ENCODE measurements at places on chromosomes 2 and 18.

DNA sequence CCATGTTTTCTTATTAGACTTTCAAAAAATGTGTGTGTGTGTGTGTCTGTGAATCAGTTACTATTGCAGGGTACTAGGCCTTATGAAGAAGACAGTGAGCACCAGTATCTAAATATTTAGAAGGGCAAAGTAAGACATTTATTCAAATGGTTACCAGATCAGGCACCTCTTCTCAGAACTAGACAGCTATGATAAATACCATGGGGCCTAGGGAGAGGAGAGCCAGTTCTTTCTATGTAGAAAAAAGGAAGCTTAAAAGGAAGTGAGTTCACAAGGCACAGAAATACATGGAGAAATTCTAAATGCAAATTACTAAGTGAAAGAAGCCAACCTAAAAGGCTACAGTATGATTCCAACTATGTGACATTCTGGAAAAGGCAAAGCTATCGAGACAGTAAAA is 261.3 kb downstream of the SOX11 start:
- no peak for DNase-seq

DNA sequence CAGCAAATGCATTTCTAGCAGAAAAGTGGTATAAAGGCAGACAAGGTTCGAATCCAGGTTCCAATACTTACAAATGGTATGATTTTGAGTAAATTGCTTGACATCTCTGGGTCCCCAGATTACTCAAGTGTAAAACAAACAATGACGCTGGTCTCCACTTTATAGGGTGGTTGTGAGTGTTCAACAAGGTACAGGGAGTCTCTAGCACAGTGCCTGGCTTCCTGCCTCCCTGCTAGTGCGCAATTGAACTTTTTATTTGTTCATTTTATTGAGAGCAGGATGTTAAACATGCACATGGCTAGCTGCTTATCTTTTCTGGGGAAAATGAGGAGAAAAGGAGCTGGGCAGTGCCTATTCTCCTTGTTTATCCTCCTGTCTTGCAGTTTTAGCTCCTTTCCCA is 74.9 kb upstream of the MYL1 start:
- DNase-seq = no peak

- no peak for DNase-seq
Measured at GRCh38 chr18:54983041-54983686, 23.9 kb upstream of the CCDC68 start.

GRCh38 chr18:23969664-23970063 is 44.9 kb upstream of the TTC39C start:
- no peak for DNase-seq

- DNase-seq = no peak
Measured at GRCh38 chr2:127106457-127106990, 430 bp downstream of the BIN1 start.

DNA sequence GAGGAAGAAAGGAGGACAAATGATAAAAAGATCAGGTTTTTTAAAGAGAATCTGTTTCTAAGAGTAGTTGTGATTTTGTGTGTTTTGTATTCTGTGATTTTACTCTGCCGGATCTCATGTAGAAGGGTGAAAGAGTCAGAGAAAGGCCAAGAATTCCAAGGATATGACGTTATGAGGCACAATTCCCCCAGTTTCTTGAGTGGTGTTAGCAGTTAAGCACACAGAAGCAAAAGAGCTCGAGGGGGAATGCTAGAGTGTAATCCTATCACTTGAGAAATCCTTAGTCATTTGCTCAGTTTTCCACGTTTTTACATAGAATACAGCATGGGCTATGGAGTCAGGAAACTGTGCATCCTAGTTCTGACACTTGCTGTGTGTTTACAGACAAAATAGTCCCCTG is 34.8 kb downstream of the METTL4 start:
- no peak for DNase-seq

GRCh38 chr18:47420130-47420529 is 168.7 kb upstream of the SKOR2 start:
- no peak for DNase-seq

GRCh38 chr2:209688385-209688784 is 83.2 kb upstream of the UNC80 start:
- no peak for DNase-seq

DNA sequence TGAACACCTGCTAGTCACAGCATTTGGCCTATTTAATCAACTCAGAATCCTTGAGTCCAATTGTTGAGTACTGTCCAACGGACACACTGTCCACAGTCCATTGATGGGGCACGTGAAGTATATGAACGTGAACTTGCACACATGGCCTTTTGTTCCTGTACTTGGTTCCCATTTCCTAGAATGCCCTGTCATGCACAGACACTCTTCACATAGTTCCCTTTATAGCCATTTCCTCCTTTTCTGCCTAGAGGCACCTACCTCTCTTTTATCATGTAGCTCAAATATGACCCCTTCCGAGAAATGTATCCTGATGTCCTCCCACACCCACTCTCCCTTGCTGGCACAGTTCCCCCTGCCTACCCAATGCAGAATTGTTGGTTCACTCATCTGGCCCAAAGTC is 8.7 kb upstream of the CRYGA start:
- DNase-seq = no peak

DNA sequence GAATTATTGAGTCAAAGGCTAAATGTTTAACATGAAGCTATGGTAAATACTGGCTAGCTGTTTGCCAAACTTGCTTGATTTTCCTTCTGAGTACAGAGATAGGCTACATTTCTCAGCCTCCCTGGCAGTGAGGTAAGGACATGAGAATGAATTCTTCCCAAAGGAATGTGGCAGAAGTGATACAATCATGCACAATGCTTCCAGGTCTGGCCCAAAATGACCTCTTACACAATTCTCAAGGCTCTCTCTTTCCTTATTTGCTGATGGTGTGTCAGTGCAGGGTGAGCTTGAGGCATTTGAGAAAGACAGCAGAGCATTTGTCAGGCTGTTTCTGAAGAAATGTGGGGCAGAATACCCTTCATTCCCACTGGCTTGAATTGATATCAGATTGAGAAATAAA is 95.6 kb upstream of the NABP1 start:
- DNase-seq = no peak

DNA sequence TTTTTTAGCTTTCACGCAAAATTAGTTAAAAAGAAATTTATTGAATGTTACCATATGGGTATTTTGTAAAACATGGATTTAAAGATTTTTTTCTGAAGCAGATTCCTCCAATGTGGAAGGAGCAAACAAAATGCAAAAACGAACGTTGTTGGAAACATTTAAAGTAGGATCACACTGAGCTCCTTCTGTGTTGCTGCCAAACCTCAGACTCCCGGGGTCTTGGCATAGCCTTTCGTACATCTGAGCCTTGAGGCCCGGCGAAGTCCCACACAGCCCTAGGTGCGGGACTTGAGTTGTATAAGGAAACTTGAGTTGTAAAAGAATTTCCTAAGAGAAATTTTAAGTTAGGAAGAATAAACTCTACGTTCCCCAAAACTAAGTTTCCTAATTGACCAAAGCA is 52.0 kb upstream of the CD226 start:
- no peak for DNase-seq

DNA sequence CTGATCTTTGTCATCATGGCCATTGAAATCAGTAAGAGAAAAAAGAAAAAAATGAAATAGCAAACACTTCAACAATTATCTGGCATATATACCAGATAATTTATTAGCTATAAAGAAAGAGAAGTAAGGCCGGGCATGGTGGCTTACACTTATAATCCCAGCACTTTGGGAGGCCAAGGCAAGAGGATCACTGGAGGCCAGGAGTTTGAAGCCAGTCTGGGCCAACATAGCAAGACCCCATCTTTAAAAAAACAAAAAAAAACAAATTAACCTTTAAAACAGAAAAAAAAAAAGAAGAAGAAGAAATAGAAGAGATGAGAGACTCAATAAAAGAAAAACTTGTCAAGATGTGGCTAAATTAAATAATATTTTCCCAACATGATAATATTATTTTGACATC is 61.6 kb upstream of the TGIF1 start:
- DNase-seq = no peak

DNA sequence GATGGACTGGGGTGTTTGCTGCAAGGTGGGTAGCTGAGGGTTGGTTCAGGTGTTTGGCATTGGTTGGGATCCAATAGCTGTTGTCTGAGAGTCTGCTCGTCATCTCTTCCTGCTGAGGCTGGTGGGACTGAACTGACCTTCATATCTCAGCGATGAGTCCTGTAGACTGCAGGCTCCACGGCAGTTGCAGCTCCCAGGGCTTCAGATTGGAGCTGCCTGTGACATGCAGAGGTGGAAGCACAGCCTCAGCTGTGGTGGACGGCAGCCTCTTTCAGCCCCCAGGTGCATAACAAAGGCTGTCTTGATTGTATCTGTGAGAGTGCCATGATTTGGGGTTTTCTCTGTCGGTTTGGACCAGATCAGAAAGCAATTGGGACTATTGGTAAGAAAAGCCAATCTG is 3.9 kb upstream of the IL1R2 start:
- DNase-seq = no peak

GRCh38 chr2:17520761-17521160 is 2.5 kb upstream of the RAD51AP2 start:
- DNase-seq = no peak

DNA sequence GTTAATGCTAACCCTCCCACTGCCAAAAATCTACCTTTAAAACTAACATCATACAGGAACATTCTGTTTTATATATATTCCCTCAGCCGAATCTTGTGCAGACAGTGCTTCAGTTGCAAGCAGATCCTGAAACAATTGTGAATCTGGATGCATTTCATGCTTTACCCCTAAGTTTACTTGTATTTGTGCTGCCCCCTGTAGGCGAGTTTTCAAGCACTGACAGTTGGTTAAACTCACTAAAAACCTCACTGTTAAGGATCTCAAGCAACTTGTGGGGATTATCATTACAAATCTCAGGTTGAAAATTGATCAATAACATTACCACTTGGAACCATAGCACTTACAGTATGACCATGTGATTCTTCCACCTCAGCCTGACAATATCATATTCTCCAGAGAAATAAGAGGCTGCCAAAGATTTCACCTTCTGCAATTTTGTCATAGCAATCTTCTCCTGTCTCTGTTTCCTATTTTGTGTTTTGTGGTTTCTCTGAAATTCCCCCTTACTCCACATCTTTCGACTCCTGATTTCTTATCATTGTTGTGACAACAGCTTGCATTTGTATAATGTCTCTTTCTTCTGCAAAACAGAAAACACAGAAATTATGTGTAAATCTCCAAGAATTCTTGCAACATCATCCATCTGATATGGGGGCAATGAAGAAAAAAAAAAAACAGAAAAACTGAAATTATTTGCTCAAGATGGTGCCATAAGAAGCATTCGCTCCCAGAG is 354.6 kb upstream of the SETBP1 start:
- DNase-seq = no peak

DNA sequence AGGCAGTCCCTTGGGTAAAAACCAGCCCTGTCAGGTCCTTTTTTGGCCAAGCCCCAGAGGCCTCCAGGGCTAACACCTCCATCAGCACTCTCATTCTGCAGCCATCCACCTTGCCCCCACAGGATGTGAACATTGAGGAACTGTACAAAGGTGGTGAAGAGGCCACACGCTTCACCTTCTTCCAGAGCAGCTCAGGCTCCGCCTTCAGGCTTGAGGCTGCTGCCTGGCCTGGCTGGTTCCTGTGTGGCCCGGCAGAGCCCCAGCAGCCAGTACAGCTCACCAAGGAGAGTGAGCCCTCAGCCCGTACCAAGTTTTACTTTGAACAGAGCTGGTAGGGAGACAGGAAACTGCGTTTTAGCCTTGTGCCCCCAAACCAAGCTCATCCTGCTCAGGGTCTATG is 7.3 kb downstream of the IL1F10 start:
- DNase-seq = no peak

- no peak for DNase-seq
Measured at GRCh38 chr2:148754864-148755263, 110.3 kb downstream of the EPC2 start.

- no peak for DNase-seq
Measured at GRCh38 chr2:133773854-133774653, 205.8 kb upstream of the NCKAP5 start.

GRCh38 chr2:3173031-3173430 is 204.6 kb downstream of the EIPR1 start:
- DNase-seq = no peak

DNA sequence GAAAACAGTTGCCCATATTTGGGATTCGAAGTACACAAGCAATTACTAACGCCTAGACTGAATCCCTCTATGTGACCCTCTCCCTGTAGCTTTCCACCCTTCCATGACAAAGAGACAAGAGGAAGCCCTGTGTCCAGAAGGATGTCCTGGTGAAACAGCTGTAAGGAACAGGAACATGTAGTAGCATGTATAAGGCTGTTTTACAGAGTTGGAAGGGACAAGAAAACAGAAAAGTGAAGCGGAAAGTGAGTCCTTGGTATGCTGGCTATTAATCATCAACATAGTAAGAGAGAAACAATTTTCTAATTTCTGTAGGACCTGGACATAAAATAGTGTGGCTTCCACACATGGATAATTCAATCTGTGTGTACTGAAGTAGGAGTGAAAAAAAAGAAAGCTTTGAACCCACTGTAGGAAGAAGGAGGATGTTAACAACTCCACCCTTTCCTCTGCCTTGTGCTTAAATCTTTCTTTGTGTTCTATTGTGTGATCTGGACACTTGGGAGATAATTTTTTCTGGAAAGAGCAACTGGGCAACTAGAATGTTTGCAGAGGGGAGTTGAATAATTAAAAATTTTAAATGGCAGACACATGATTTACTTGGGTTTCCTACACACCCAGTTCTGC is 162.3 kb upstream of the ZSWIM2 start:
- no peak for DNase-seq

GRCh38 chr18:78986018-78986481 is 6.4 kb downstream of the SALL3 start:
- no peak for DNase-seq

DNA sequence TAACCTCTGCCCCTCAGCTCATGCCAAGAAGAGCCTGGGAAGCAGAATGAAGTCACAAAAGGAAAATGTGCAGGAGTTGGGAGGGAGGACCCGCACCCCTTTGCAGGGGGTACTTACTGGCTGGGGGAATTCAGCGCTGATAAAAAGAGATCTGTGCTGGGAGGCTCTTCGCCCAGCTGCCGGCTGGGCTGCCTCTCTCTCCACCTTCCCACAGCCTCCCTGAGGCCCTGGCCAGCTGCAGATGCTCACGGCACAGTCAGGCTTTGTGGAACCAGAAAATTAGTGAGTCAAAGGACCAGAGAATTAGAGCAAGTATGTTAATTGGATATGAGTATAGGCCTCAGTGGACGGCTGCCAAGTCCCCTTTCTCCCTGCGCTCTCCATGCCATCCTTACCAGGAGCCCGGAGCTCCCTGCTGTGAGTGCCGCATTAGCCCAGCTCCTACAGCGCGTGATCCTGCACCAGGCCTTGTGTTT is 181.7 kb upstream of the SH3BP4 start:
- DNase-seq = no peak
